ENCODE measurements at places on chromosomes 4 and X.

DNA sequence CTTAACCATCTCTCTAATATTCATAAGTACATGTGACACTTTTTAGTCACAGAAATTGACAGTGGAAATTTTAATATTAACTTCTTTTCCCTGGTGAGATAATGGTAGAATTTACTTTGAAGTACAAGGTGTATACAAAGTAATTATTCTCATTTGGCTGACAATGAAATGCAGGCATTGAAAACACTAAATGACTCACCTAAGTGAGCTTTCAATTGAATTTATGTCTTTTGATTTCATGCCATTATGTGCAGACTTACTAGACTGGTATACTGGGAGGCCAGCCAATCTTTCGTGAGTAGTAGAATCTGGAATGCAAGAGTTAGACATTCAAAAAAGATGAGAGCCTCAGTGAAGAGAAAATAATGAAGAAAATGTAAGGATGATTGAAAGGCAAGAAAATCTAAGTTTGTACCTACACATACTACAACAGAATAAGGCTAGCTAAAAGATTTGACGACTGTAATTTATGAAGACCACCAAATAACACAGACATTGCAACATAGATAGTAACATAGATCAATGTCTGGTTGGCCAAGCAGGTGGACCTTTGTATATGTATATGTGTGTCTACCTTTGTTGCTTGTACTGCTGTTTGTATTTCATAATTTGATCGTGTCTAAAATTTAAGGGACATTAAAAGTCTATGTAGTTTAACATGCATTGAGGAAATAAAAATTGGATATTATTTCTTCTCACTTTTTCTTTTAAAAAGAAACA is 459.7 kb downstream of the IL15 start:
- no peak for DNase-seq

GRCh38 chr4:150078041-150078578 is at the start of gene DCLK2:
Gene DCLK2, plus strand, starts transcription at chr4:150078445. Its CDS starts 583 bp downstream, at chr4:150079028.
- no peak for DNase-seq

DNA sequence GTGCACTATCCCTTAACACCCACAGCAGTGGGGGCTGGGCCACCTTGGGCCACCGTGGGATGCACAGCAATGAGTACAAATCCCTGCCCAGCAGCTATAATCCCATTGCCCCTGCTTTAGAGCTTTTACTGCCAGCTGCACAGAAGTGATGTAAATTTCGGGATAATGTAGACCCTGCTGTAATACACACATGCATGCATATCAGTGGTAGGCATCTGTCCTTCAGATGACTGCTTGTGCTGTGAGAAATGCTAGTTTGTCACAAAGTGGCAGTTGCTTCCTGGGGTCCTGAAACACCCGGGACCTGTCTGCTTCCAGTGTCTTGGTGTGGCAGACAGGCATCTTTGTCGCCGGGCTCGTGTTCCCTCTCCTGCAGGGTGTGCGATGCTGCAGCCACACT is 14.1 kb downstream of the NSG1 start:
- DNase-seq = no peak

DNA sequence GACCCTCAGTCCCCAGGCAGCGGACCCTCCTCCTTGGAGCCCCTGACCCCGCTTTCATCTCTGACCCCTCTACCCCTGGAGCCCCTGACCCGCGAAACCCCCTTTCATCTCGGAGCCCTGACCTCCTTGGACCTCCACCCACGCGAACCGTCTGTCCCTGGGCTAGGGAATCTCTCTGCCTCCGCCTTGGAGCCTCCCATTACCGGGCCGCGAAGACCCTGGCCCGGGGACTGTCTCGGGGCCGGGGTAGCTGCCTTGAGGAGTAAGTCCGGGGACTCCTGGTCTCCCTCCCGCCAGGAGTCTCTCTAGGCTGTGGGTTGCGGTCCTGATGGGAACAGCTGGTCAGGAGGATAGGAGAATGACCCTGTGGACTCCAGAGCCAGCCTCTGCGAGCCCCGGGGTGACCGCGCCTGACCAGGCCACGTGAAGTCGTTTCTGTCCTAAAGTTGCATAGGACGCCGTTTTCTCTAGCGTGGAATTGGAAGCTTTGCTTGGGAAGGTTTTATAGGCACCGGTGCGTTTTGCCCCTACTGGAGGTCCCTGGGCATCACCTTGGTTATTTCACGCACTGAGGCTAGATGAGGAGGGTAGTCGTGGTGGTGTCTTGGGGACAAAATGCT is 824 bp downstream of the TBC1D14 start:
- no peak for DNase-seq

DNA sequence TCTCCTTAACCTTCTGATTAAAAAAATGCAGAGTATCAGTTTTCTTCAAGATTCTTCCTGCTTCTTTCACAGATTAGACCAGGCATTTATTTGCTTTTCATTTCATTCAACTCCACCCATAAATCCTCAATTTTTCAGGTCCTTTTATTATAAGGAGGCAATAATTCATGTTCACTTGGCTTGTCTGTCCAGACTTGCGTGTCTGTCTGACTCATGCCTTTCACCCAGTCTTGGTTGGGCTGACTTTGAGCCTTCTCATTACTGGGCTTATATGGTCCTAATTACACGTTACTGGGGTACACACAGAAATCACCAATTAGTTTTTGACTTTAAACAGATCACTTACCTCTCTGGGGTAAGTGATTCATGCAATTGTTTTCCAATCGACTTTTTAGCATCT is 48.8 kb upstream of the GALNT7 start:
- DNase-seq = no peak

GRCh38 chrX:124895947-124896346 is 423.7 kb upstream of the TEX13C start:
- DNase-seq = no peak

- DNase-seq = no peak
These were observed 49.7 kb downstream of the TMEM156 start for GRCh38 chr4:38982361-38983095.

GRCh38 chrX:136094962-136095361 is 52.4 kb upstream of the FHL1 start:
- DNase-seq = no peak

DNA sequence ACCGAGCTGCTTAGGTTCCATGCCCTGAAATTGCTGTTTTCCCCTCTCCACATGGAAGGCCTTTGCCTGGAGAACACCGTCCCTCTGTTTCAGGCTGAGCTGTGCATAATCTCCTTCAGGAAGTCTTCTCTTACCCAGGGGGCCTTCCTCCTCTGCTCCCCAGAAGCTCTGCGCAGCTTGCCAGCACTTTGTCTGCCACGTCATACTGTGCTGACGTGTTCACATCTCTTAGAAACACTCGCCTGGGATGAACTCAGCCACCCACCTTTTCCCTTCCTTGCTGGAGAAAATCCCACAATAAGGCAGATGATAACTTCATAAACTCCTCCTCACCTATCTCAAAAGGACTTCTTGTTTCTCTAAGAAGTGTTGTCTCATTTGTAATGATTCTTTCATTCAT is 110.7 kb downstream of the ARHGAP10 start:
- no peak for DNase-seq

DNA sequence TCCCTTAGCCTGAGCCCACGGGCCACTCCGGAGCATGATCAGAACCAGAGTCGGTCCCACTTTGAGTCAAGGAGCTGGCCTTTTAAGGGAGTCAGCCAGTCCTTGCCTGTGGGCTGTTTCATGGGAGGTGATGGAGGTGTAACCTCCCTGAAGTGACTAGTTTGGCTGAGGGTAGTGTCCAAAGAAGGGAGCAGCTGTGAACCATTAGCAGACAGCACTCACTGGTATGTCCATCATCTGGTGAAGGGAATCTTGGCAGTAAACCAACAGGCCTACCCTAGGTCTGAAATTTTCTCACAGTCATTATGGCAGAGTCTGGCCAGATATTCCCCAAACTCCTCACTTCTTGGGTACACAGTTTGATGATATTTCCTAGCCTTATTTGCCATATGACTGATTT is 12.3 kb upstream of the REPS2 start:
- no peak for DNase-seq

GRCh38 chr4:60934566-60935295 is 265.4 kb upstream of the ADGRL3 start:
- DNase-seq = no peak

DNA sequence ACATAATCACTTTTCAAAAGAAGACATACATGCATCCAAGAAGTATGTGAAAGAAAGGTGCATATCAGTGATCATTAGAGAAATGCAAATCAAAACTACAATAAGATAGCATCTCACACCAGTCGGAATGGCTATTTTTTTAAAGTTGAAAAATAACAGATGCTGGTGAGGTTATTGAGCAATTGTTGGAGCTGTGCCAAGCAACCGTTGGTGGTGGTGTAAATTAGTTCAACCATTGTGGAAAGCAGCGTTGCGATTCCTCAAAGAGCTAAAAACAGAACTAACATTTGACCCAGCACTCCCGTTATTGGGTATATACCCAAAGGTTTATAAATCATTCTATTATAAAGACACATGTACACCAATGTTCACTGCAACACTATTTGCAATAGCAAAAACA is 14.2 kb downstream of the COX7B2 start:
- no peak for DNase-seq

DNA sequence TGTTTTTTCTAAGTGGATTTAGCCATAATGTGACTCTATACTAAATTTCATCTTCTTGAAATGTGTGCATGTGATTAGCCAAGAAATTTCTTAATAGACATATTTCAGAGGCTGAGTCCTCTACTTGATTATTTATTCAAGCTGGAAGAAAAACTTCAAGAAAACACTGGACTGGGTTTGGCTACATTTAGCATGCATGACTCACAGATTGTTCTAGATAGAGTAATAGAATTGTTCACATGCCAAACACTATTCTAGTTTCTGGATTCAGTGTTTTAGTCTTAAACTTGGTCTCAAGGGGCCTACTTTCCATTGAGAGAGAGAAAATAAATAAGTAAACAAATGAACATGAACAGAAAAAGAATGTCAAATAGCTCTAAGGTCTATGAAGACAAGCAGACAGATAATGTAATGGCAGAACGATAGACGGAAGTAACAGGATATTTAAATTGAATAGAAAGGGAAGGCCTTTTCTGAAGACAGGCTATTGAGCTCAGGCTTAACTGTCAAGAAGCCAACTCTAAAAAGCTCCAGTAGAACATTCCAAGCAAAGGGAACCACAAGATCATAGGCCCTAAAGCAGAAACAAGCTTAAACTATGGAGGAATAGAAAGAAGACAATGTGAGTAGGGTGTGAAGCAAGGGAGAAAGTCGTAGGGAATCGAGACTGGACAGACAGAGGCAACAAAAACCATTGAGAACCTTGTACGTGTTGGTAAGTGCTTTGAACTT is 104.6 kb downstream of the TMEM144 start:
- DNase-seq = no peak

- no peak for DNase-seq
These were observed 108.0 kb upstream of the PBDC1 start for GRCh38 chrX:76064825-76065224.

DNA sequence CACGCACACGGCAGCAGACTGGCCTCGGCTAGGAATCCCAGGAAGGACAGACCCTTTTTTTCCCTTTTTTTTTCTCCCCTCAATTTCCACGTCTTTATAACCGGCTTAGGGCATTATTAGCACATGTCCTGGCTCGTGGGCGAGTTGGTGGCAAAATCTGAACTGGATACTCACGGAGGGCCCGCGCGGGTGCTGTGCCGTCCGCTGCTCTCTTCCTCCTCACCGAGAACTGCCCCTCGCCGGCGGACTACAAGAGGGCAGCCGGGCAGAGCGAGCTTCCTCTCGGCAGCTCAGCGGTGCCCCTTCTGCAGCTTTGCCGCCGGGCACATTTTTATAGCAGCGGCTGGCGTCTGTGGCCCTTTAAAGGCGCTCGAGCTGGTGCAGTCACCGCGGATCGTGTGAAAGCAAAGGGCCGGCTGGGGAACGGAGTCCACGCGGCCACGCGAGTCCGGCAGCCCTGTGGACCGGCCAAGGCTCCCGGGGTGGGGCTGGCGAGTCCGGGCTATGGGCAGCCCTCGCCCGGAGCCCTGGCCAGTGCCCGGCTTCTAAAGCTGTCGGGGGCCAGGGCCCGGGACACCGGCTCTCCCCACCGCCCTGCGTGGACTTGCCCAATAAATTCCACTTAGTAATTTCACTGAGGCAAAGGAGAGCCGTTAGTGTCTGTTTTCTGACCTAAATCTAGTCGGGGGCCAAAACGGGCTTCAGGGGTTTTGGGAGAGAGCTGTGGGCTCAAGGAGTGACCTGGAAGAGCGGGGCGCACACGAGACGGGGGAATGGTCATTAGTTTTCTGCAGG is 1.3 kb upstream of the CITED1 start:
- DNase-seq = no peak

DNA sequence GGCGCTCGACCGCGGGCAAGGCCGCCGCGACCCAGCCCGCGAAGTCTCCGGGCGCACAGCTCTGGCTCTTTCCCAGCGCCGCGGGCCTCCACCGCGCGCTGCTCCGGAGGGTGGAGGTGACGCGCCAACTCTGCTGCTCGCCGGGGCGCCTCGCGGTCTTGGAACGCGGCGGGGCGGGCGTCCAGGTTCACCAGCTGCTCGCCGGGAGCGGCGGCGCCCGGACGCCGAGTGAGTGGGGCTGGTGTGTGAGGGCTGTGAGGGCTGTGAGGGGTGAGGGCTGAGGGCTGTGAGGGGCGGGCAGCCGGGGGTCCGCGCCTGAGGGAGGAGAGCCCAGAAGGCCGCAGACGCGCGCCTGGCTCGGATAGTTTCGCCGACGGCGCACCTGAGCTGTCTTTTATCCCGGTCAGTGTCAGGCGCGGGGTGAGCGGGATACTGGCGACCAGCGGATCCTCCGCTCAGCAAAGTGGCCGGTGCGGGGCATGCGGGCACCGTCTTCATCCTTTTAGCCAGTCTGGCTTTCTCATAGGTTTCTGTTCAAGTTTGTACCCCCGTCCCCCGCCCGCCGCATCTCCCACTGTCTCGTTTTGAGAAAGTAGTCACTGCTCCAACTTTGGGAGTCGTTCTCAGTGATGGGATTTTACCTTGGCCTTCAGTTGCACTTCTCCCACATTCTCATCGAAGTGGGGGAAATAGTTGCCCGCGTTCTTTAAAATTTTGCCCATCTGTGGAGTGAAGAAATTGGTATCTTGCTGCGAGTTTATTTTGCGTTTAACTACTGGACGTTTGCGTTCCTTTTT is 586 bp downstream of the HERC5 start:
- DNase-seq = no peak

DNA sequence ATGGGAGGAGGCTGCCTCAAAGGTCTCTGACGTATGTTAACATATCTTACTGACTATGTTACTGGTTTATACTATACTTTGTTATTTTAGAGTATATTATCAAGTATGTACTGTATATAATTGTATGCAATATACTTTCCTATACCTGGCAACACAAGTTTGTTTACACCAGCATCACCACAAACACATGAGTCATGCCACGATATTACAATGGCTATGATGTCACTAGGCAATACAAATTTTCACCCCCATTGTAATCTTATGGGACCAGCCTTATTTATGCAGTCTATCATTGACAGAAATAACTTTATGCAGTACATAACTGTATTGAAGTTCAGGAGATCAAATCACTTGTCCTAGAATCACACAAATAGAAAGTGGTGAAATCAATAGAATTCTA is 329.9 kb upstream of the SLC7A11 start:
- no peak for DNase-seq

DNA sequence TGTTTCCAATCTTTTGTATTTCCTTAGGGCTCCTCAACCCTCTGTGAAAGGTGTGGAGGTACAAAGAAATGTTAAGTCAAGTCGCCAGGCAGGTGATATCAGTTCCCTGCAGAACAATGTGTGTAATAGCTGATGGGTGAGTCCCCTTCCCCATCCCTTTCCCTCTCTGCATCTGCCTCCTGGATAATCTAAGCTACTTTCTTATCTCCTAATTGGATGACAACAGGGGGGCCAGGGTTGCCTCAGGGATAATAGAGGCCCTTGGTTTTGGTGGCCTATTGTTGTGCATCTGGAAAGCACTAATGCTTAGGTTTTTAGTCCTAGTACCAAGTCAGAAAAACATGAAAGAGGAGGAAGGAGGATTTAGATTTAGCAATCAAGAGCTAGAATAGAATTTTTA is 29.1 kb downstream of the MAGED1 start:
- no peak for DNase-seq

Data from bone marrow (tissue), 2 donors.